Posterior cingulate gyrus (tissue), 11 donors: ENCODE measurements at places on chromosomes 6 and 20.

GRCh38 chr20:57666106-57666833 lies 43.5 kb downstream of the PMEPA1 start:
- DNase-seq, result peak; percentile 64

GRCh38 chr20:4813863-4814695 lies 92.4 kb downstream of the PRND start:
- no peak for DNase-seq

GRCh38 chr6:170057961-170058877 lies 232.7 kb downstream of the DLL1 start:
- DNase-seq, result no peak

DNA sequence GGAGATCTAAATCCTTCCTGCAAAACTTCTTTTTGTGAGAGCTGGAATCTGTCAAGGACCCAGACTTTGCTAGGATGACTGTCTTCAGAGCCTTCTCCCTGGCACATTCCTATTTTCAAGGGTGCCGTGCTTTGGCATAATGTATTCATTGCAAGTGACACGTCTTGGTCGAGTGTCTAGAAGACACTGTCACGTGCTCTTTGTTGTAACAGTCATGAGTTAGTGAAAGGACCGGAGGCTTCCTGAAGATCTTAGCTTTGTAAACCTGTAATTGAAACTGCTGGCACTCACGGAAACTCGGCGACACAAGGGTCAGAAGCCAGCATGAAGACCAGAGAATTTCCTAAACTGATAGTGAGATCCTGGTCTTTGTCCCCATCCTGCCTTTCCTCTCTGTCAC lies 19.7 kb upstream of the TAGAP start:
- no peak for DNase-seq

GRCh38 chr6:107704347-107705013 lies 119.6 kb downstream of the SCML4 start:
- no peak for DNase-seq

GRCh38 chr6:71929047-71929446 lies 42.7 kb downstream of the RIMS1 start:
- no peak for DNase-seq

GRCh38 chr20:3307078-3307477 lies 68.1 kb upstream of the SLC4A11 start:
- no peak for DNase-seq

DNA sequence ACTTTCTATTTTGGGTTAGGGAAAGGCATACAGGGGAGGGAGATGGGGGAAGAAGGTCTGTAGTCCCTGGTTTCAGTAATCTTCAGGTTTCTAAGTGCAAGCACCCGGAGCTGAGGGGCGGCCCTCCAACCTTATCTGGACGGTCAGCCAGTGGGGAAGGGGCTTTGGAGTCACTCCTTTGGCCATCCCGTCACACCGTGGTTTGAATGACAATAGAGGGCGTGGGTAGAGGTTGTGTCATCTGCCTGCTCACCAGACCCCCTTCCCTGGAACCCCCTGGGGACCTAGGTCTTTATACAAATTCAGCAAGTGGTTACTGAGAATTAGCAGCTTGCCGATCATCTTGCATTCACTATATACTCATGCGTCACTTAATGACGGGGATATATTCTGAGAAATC lies 29.1 kb downstream of the STK35 start:
- no peak for DNase-seq

DNA sequence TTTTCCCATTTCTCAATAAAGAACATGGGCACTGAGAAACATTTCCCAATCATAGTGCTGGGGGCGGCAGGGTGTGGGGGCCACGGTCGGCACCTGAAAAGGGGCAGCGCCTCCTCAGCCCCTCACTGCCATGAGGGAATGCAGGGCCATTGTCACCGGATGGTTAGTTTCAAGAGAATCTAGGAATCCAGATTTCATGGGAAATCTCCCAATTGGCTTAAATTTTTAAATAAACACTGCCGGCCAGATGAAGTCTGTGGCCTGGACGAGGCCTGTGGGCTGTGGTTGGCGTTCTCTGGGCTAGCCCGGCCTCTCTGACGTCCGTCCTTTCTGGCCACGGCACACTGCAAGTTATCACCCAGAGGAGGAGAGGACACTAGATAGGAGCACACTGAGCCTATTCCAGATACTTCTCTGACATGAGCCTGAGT lies 25.6 kb downstream of the MANBAL start:
- peak; percentile 43 for DNase-seq

DNA sequence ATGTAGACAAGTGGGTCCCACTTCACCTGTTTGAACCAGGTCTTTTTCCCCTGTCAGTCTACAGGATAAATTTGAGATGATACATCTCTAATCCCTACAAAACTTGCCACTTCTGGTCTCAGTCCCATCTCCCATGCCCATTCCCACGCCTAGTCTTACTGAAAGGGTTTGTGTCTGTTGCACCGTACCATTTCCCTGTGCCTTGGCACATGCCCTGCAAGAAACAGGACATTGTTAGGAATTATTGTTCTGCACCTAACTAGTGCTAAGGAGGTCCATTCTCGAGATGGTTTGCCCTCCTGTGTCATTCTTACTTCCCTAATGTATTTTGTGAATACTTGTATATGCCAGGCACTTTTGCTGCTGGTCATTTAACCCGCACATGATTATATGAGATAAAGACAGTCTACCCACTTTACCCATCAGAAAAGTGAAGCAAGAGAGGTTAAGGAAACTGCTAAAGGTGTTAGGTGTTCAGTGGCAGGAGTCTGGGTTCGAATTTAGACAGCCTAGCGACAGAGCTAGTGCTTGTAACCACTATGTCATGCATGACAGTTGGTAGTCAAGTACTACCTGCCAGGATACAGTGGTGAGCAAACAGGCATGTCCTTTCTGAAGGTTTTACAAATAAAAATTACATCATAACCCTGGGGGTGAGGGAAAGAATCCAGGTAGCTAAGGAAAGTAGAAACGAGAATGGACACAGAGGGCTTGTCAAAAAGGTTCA lies 12.7 kb downstream of the FAM217A start:
- DNase-seq, result no peak

DNA sequence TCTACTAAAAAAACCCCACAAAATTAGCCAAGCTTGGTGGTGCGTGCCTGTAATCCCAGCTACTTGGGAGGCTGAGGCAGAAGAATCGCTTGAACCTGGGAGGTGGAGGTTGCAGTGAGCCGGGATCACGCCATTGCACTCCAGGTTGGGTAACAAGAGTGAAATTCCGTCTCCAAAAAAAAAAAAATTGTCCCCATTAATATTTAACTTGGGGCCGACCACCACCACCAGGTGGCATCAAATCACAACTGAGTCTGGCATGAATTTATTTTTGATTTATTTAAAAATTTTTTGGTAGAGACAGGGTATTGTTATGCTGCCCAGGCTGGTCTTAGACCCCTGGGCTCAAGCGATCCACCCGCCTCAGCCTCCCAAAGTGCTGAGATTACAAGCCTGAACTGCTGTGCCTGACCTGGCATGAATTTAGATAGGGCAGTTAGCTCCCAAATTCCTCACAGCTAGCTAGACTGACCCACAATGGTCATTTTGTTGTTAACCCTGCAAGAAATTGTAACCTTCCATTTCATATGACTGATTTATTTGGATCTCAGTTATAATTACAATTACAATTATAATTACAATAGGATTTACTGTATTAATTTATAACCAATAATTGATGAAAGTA lies 17.1 kb upstream of the BEND3 start:
- DNase-seq, result no peak

DNA sequence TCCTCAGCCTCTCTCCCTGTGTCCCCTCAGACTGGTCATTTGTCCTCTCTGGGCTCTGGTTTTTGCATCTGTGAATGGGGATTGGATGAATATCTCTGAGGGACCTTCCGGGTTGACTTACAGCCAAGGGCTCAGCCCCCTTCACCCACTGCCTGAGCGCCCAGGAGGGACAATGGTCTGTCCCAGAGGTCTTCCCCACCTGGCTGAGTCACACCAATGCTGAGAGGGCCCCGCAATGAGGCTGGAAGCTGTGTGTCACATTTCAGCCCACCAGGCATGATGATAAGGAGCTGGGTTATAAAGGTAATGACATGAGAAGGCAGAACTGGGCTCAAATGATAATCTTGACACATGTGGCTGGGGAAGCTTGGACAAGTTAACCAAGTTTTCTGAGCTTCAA lies 70.5 kb downstream of the TOX2 start:
- DNase-seq, result no peak

DNA sequence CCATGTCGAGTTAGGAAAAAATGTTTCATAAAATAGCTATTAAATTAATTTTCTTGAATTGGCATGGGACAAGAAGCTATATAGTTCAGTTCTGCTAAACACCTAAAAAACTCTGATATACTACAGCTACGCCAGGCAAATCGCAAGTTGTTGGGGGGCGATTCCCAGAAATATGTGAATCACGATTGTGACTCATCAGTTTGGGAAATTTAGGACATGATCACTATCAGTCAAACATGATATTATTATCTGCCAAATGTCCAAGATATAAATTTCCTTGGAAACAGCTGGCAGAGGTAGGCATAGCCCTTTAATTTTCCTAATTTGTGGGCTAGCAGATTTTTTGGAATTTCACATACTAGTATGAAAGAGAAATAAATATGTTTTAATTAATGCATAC lies 123.6 kb downstream of the ATXN1 start:
- DNase-seq, result no peak

- DNase-seq, result peak; percentile 9
Observed at GRCh38 chr20:23147964-23148730, 62.0 kb upstream of the CD93 start.

- no peak for DNase-seq
Observed at GRCh38 chr6:127343809-127344659, 625 bp upstream of the ECHDC1 start.

DNA sequence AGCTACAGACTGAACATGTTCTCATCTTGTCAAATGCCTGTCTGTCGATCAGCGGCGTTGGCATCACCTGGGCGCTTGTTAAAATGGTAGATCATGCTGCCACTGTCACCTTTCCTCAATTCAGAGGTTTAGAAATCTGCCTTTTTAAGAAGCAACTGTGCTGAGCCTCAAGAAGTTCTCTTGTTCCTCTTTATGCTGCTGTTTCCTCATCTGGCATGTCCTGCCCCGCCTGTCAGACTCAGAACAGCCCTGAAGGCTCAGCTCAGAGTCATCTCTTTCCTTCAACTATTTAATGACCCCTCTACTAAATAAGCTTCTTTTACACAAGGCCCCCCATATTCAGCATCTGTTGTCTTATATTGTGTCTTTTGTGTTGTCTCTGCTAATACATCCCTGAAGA lies 368.2 kb downstream of the EPM2A start:
- no peak for DNase-seq

GRCh38 chr6:155895641-155896040 lies 440.0 kb upstream of the NOX3 start:
- DNase-seq, result no peak

GRCh38 chr6:149566410-149567193 lies 427 bp downstream of the GINM1 start:
- peak; percentile 85 for DNase-seq

- no peak for DNase-seq
Observed at GRCh38 chr6:118567974-118568373, 19.9 kb downstream of the PLN start.

GRCh38 chr20:49261173-49261572 lies 16.7 kb downstream of the ZNFX1 start:
- no peak for DNase-seq

- peak; percentile 63 for DNase-seq
Observed at GRCh38 chr6:44056392-44057237, 70.6 kb downstream of the MRPL14 start.

DNA sequence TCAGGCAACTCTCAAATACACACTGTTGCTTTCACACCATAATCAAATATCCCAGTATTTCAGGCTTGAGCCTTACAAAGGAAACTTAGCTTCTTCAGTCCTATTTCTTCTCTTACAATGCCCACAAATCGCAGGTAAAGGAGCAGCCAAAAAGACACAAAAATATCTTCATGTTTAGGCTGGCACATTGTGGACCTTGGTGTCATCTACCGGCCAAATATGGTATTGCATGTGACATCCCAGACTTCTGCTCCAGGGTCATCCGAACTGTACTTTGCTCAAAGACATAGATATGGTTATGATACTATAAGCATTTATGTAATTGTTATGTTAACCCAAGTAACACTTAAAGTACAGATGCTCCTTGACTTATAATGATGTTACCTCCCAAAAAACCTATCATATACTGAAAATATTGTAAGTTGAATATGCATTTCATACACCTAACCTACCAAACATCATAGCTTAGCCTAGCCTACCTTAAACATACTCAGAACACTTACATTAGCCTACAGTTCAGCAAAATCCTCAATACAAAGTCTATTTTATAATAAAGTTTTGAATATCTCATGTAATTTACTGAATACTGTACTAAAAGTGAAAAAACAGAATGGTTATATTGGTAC lies 4.6 kb downstream of the OR2H2 start:
- DNase-seq, result peak; percentile 43

DNA sequence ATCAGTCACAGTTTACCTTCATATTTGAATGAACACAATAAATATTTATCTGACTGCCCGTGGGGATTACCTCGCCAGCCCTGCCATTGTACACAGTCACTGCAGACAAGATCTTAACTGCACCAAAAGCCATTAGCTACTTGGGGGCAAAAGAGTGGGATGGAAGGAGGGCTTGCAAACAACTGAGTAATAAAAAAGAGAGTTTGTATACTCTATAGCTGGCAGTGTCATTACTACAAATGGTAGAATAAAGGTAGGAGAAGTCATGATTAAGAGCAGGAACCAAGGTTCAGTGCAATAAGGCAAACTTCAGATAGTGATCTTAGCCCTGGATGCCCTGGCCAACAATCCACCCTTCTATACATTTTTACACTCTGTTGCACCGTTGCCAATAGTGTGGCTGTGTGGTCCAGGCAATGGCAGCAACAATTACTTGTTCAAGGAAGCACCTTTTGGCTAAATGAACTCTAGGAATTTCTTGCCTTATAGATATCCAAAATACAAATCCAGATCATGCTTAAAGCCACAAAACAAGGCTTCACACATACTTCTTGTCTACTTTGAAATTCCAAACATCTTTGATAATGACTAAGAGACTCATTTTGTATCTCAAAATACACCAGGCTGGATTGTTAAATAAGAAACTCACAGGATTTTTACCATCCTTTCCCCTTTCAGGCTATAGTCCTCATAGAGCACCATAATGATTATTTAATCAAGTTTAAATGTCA lies 955.4 kb upstream of the ADGRB3 start:
- no peak for DNase-seq

DNA sequence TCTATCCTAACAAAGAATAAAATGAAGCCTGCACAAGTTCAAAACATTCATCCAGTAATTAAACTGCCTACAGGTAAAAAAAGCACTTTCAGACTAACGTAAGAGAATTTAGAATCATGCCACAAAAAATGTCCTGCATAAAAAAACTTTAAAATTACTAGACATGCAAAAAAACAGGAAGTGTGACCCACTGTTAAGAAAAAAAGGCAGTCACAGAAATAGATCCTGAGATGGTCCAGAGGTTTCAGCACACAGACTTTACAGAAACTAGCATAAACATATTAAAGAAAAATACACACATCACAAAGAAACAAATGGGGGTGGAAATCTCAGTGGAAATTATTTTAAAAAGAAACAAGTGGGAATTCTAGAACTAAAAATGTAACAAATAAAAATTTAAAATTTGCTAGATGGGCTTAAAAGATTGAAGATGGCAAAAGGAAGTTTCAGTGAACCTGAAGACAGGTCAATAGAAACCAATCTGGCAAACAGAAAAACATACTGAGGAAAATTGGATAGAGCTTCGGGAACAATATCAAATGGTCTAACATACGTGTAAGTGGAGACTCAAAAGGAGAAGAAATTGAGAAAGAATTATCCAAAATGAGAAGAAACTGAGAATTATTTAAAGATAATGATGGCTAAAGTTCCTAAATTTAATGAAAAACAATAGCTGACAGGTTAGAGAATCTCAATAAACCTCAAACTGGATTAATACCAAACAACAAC lies 3.4 kb upstream of the ZNF133 start:
- no peak for DNase-seq
